Smooth muscle cell of the coronary artery (primary cell): ENCODE measurements at places on chromosomes 13 and 19. TPM values are rescaled to one million over a fixed set of nuclear protein-coding genes. Genes with fewer than 3 reads are reported as not detected.

RAB3A gene
- total RNA-seq, result 1.4 and 3.4 TPM in 2 replicates

STARD13 gene
- 17.0 and 17.4 TPM in 2 replicates for total RNA-seq

MTUS2 gene
- total RNA-seq, result 0.30 TPM in 1 of 2 replicates, not detected in the other

RNF126 gene
- 6.2 and 24.2 TPM in 2 replicates for total RNA-seq

AKAP11 gene
- 12.5 and 12.9 TPM in 2 replicates for total RNA-seq

RGL3 gene
- total RNA-seq, result 1.5 TPM in 2 replicates

C1QTNF9B gene
- total RNA-seq, result not detected in 2 replicates

ZNF177 gene
- 1.1 and 1.4 TPM in 2 replicates for total RNA-seq
